ENCODE measurements at places on chromosomes 3 and 15.

DNA sequence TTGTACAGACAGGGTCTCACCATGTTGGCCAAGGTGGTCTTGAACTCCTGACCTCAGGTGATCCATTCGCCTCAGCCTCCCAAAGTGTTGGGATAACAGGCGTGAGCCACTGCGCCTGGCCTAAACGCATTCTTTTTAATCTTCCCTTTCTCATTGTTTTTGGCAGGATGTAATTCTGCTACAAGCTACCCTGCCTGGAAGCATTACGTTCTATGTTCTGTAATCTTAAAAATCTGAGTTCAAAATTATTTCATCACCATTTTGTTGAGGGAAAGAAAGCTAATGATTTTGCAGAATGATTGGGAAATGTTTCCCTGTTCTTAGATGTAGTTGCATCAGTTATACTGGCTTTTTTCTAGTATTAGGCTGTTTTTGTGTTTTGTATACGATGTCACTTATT lies 71.5 kb downstream of the RGMA start:
- no peak for DNase-seq

- DNase-seq, result peak; percentile 59
Observed at GRCh38 chr15:61036136-61036535, 193.0 kb downstream of the RORA start.

DNA sequence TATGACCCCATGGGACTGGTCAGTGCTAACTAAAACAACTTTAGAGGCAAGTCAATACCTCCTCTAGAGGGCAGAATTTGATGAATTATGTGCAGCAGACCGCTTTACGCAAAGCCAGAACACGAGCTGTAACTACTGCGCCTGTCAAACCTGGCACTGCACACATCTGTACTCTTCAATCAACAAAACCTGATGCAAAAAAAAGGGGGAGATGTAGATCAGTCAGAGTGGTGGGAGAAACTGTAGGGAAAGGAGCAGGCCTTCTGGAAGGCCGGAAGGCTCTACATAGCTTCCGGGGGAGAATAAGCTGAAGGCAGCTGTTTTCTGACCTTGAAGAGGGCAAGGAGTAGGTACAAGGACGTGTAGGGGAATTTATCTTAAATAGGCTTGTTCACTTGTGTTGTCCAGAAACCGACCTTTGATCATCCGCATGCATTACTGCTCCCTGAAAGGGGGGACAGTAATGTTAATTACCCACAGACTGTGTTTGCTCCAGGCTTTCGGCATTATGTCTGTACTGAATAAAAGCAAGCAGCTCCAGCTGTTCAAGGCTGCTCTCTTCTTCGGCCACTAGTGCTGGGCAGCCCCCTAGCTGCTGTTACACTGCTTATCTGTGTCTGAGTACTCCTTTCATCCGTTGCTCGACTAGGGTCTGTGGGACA lies 41.0 kb downstream of the GPR160 start:
- no peak for DNase-seq

DNA sequence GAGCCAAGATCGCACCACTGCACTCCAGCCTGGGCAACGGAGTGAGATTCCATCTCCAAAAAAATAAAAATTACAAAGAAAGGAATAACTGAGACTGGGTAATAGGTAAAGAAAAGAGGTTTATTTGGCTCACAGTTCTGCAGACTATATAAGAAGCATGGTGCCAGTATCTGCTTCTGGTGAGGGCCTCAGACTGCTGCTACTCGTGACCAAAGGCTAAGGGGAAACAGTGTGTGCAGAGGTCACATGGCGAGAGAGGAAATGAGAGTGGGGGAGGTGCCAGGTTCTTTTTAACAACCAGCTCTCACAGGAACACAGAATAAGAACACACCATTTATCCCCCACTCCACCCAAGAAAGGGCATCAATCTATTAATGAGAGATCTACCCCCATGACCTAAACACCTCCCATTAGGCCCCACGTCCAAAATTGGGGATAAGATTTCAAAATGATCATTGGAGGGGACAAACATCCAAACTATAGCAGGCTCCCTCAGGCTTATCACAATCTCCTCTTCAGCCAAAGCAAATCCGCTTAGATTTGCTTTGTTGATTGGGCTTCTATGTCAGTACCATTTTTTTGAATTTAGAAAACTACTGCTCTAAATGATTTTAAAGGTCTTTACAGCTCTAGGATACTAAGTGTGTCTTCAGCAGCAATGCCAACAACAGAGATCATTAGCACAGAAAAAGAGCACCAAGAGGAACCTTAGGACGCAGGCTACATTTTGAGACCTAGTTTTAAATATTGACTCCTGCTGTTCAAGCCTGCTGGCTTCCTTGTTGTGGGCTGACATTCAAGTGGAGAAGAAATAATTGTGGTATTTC lies 84.2 kb upstream of the TBL1XR1 start:
- DNase-seq, result peak; percentile 59

DNA sequence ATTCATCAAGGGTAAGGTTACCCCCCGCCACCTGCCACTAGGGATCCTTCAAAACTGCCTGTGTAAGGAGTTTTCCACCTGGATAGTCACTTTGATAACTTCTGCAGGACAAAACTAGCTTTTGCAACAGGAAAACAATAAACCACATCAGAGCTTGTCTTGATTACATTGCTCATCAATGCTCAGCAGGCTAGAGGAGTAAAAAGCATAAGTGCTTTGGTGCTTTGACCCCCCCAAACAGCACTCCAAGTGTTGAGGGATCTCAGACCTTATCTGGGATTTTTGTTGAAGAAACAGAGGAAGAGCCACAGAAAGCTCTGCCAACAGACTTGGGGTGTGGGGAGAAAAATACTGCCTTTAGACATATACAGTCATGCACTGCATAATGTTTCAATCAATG lies 10.8 kb upstream of the PHLDB2 start:
- no peak for DNase-seq

DNA sequence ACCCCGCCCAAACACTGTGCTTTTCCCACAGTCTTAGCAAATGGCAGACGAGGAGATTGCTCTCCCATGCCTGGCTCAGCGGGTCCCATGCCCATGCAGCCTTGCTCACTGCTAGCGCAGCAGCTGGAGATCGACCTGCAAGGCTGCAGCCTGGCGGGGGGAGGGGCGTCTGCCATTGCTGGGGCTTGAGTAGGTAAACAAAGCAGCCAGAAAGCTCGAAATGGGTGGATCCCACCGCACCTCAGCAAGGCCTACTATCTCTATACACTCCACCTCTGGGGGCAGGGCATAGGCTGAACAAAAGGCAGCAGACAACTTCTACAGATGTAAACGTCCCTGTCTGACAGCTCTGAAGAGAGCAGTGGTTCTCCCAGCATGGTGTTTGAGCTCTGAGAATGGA lies 27.2 kb upstream of the WDR5B start:
- DNase-seq, result no peak

GRCh38 chr3:183031826-183032225 lies 51.5 kb upstream of the DCUN1D1 start:
- DNase-seq, result no peak

- DNase-seq, result no peak
Observed at GRCh38 chr15:26615188-26615926, 157.5 kb downstream of the GABRB3 start.

DNA sequence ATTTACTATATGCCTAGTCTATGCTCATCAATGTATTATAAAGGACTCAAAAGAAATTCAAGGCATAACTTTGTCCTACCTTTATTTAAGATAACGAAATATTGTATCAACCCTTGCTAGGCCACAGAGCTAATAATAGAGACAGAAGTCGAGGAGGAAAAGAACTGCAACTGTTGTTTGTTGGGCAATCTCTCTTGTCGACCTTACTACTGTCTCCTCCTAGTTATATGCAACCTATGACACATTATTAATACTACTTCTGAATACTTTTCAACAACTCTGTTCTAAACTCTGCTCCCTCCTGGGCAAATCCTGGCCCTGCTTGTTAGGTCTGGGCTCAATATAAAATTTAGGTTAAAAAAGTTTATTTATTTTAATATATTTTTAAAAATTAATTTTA lies 24.6 kb downstream of the SPPL2A start:
- no peak for DNase-seq

DNA sequence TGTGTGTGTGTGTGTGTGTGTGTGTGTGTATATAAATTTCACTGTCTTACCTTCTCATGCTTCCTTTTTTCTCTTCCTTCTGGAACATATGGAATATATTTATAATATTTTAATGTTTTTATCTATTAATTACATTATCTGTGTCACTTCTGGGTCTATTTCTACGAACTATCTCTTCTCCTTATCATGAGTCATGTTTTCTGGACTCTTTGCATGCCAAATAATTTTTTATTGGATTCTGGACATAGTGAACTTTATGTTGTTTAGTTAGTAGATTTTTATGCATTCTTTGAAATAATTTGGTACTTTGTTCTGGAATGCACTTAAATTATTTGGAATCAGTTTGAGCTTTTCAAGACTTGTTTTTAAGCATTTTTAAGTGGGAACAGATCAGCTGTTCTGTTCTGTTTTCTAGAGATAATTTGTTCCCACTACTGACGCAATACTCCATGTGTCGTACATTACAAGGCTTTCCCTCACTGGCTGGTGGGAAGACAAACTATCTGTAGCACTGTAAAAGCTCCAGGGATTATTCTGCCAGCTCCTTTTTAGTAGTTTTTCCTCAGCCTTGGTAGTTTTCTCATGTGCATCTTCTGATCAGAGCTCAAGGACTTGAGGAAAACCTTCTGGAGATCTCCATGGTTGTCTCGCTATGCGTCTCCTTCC lies 302.0 kb downstream of the CLSTN2 start:
- no peak for DNase-seq

DNA sequence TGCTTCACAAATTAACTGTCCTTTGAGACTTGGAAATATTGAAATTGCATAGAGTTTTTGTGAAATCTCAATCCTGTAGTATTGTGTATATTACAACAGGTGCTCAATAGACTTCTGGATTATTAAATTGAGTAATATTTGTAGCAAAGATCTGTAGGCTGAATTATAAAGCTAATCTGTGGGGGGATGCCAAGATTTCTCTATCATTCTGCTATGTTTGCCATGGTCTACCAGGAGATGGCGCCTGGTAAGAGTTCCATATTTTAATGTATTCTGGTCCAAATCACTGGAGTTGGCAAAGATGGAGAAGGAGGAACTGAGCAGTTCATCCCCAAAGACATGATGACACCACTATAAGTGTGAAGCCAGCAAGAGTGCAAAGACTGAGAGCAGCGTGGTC lies 340.9 kb upstream of the TPRG1 start:
- peak; percentile 70 for DNase-seq

- DNase-seq, result no peak
Observed at GRCh38 chr3:87053553-87053952, 62.6 kb upstream of the VGLL3 start.

DNA sequence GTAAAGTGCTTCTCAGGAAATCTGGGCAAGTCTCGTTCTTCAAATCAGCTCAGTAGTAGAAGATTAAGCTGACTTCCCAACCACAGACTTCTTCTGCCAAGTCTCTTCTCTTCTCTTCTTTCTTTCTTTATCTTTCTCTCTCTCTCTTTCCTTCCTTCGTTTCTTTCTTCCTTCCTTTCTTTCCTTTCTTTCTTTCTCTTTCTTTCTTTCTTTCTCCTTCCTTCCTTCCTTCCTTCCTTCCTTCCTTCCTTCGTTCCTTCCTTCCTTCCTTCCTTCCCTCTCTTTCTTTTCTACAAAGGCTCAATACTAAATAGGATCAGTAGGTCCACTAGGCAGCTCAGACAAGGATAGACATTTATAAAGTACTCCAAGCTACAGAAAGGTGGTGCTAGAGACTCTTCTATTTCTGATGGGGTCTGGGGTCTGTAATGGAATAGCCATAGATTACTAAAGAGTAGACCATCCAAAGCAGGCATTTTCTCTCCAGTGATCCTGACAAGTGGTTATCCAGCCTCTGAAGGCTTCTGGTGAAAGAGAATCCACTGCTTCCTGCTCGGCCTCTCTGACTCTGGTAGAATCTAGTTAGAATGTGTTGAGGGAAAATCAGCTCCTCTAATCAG lies 100.8 kb downstream of the TPRG1 start:
- no peak for DNase-seq

GRCh38 chr3:11164607-11165006 lies 10.3 kb downstream of the HRH1 start:
- no peak for DNase-seq

- DNase-seq, result no peak
Observed at GRCh38 chr3:29933802-29934490, 653.1 kb downstream of the RBMS3 start.

DNA sequence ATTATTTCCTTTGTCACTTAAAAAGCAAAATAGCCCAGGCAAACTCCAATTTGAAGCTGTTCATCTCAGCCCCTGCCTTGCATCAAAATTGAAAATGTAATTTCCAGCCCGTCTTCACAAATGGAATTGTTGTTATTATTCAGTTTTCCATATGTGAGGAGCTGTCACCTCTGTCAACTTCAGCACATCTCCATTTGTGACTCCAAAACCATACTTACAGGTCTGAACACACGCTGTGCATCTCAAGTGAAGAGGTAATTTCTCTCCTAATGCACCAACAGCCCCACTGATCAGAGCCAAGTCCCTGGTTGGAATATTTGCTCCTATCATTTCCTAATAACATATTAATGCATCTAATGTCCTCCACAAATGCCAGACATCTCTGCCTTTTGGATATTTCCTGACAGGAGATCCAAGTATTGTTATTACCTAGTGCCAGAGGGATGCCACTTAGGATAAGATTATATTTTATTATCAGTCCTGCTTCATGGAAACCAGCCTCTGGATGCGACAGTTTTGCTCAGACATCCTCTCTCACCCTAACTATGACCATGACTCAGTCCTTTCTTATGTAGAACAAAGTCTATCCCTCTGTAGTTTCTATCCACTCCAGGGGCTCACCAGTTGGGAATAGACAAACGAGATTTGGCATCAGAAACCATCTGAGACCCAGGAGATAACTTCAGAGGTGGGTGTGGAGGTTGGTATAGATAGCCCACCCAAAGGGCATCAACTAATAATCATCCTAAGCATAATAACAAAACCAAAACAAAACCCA lies 379.8 kb downstream of the VPS13C start:
- no peak for DNase-seq

GRCh38 chr3:10364806-10365205 lies 43.9 kb upstream of the SEC13 start:
- no peak for DNase-seq

DNA sequence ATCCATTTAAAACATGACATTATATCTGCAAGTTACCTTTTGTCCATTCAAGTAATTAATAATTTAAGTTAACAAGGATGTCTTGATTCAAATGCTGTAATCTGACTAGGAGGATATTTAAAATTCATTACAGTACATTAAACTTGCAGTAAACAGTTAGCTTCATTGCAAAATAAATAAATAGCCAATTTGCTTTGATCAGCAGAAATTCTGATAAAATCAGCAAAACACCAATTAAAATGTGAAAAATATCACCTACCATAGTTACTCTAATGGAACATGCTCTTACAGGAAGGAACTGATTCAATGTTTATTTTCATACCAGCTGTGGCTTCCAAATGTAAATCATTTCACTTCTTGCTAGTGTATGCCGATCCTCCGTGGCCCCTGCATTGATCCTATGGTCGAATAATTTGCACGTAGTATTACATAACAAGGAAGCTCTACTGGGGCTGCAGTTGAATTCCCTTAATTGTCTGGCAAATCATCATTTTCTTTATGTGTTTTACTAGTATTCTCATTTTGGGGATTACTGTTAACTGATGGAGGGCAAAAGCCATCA lies 150.7 kb downstream of the FOXB1 start:
- DNase-seq, result no peak

- DNase-seq, result no peak
Observed at GRCh38 chr3:6994081-6994668, 133.3 kb downstream of the GRM7 start.
